ENCODE measurements at places on chromosomes 13 and 19. TPM values are rescaled to one million over a fixed set of nuclear protein-coding genes. Genes with fewer than 3 reads are reported as not detected.

Gene MCEMP1
- 0.26 TPM for polyA plus RNA-seq

DNA sequence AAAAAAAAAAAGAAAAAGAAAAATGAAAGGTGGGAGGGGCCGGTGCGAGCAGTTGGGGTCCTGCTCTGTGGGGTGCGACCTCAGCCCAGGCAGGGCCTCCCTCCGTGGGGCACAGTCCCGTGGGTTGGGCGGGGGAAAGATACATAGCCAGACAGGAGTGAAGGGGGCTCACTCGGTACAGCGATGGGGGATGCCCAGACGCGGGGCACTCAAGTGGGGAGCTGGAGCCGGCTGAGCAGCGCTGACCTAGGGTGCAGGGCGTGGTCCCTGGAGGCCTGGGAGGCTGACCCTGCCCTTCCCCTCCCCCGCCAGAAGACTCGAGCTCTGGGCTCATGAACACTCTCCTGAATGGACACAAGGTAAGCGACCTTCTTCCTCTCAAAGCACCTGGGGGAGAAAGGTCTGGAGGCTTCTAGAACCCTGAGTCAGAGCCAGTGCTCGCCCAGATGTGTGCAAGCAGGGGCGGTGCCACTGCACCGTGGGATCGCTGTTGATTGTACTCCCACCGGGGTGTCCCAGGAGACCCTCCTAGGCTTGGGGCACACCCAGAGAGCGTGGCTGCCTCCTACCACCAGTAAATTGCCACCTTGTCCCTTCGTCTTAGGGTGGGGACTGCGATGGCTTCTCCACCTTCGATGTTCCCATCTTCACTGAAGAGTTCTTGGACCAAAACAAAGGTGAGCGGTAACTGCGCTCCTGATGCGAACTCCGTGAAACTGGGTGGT is 3.4 kb downstream of the HMG20B start:
- no peak for DNase-seq

Gene KLF1
- polyA plus RNA-seq: 3.4 TPM

DNA sequence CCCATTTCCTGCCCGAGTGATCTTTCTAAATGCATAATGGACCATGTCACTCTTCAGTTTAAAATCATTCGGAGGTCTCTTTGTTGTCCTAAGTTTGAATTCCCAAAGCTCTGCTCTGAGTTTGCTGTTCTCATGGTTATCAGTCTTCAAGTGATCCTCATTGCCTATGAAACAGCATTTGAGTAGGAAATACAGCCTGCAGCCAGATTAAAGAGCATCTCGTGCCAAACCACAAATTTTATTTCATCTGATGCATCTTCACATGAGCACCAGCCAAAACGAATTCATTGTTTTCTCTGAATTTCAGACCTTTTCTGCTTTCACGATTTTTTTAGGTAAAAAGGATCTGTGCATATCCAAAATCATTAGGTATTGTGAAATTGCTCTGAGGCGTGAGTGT is 299.6 kb downstream of the TDRD3 start:
- no peak for DNase-seq

DNA sequence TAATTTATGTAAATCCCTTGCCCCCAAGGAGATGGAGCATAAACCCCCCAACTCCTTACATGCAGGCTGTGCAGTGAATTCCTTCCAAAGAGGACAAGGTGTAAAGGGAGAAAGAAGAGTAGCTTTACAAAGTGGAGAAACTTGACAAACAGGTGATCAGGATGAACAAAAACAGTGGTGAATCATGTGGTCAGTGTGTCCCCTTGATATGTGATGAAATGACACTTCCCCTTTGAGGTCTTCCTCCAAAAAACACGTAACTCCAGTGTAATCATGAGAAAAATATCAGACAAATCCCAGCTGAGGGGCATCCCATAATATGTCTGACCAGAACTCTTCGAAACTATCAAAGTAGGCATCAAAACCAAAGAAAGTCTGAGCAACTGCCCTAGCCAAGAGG is 29.5 kb upstream of the AKT2 start:
- DNase-seq: no peak

DNA sequence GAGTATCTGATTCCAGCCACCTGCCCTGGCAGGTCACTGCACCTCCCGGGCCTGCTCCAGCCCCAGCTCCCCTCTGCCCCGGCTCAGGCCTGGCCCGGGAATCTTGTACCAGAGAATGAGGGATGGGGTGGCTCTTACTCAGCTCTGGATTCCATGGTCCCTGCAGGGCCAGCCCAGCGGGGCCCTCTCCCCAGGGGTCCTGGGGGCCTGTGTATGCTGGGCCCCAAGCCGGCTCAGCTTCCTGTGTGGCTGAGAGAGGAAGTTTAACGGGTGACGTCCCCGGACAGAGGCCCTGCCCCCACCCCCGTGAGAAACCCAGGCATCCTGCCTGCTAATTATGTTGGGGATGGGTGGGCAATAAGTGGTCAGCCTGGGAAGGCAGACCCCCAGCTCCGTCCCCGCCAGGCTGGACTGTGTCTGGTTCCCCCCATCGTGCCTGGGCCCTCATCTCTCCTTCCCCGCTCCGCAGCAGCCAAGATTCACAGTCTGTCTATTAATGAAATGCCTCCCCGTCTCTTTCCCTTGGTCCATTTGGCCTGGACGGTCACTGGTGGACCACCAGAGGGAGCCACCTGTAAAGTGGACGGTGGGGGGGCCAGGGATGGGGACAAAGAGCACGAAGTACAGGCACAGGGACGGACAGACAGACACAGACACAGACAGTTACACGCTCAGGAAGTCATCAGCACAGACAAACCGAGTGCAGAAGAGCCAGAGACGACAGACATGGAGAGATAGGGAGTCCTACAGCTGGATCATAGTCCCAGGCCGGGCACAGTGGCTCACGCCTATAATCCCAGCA is at the start of gene DENND1C:
TSS of gene DENND1C (minus strand) at position 247 of the 802 bp plus-strand sequence. CDS start at position 155, 92 bp downstream.
- no peak for DNase-seq

DNA sequence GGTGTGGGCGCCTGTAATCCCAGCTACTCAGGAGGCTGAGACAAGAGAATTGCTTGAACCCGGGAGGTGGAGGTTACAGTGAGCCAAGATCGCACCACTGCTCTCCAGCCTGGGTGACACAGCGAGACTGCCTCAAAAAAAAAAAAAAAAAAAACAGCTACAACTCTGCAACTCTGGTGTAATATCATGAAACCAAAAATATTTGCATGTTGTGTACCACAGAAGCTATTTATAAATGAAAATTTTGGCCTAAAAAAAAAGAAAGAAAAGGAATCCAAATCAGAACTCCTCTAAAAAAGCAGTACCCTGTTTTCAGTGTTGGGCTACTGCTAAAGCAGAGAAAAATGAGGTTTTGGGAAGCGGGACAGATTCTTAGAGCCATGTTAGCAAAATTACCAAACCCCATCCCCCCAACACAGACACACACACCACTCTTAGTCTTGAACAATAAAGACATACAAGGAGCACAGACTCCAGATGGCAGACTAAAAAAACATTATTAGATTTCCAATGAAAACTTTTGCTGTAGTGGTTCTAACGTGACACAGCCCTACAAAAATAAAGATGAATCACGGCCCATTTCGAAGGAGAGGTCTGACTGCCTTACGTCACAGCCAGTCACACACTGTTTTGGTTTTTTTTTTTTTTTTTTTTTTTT is 51.5 kb downstream of the INSR start:
- no peak for DNase-seq

Gene MATK
- 0.57 TPM for polyA plus RNA-seq

GRCh38 chr19:43634506-43634871 is 5.2 kb downstream of the CADM4 start:
- DNase-seq: no peak

DNA sequence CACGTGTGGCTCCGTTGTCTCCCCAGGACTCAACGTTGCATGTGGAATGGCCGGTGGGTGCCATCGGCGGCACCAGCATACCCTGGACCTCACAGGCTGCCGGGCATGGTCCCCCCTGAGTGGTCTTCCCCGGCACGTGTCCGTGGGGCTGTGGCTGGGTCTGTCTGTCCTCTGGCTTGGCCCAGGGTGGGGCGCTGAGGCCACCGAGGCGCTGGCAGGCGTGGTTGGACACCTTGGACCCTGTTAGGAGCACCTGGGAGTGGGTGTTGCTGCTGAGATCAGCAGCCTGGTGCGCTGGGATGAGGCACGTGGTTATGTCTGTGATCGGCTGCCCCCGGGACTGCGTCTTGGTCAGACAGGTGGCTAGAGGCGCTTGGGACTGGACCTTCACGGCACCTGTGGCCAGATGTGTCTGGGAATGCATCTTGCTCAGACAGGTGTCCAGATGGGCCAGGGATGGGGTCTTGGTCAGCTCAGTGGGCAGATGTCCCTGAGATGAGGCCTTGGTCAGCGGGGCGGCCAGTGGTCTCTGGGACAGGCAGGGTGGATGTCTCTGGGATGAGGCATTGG is 9.2 kb downstream of the IQCN start:
- DNase-seq: no peak

DNA sequence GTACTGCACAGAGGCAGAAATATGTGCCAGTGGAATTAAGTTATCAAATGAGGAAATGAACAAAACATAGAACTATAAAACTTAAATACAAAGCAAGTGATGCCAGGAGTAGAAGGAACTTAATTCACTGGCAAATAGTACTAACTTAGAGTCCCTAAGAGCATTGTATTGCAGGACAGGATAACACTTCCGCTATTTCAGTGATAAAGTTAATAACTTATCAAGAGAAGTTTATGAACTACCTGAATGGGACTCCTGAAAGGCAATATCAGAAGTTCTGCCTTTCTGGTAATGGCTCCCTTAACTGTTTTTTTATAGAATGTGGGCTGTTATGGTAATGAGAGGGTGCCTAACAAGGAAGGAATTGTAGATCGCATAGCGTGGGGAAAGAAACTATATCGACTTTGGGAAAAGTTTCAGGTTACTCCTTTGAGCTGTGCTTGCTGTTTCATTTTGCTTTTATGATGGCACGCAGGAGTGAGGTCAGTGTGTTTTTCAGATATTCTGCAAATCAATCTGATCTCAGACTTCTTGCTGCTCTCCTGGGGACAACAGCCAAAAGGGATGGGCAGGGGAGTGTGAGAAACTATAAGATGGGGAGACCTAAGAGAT is 95.3 kb upstream of the MLNR start:
- DNase-seq: no peak

DNA sequence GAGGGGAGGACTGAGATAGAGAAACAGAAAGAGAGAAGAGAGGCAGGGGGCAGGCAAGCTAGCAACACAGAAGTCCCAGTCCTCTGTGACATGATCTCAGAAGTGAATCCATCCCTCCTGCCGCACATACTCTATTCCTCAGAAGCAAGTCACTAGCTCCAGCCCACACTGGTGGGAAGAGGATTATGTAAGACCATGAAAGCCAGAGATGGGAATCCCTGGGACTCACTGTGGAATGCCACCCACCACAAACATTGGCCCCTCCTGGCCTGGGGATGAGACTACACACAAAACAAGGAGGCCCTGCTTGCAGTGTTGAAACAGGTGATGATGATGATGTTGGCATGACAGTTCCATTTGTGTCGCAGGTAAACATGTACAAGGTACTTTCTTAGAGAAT is 419.9 kb downstream of the IRS2 start:
- no peak for DNase-seq

- DNase-seq: no peak
These were observed 14.6 kb downstream of the GSX1 start for GRCh38 chr13:27806744-27807387.

DNA sequence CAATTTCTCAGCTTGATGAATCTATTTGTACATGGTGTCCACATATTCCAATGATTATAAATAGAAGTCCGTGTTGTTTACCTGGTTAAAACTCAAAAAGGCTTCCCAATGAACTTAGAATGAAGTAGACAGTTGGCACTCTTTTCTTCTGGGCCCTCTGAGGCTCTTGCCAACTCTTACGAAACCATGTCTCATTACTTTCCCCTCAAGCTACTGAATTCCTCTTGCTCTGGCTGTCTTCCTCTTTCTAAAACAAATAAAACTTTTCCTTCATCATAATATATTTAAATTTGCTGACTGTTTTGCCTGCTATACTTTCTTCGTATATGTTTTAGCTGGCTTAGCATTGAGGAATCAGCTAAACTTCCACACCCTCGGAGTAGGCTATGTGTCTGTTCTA is 139.7 kb downstream of the SLITRK6 start:
- no peak for DNase-seq

GRCh38 chr13:33785384-33785783 is 32.6 kb upstream of the RFC3 start:
- no peak for DNase-seq

- no peak for DNase-seq
These were observed 75.3 kb upstream of the POMP start for GRCh38 chr13:28583651-28584091.

Gene ACP7
- 0.23 TPM for polyA plus RNA-seq

- no peak for DNase-seq
These were observed 6.7 kb downstream of the RNU6-9 start for GRCh38 chr19:900043-900301.

- no peak for DNase-seq
These were observed 13.6 kb downstream of the KLK4 start for GRCh38 chr19:50897612-50898011.

DNA sequence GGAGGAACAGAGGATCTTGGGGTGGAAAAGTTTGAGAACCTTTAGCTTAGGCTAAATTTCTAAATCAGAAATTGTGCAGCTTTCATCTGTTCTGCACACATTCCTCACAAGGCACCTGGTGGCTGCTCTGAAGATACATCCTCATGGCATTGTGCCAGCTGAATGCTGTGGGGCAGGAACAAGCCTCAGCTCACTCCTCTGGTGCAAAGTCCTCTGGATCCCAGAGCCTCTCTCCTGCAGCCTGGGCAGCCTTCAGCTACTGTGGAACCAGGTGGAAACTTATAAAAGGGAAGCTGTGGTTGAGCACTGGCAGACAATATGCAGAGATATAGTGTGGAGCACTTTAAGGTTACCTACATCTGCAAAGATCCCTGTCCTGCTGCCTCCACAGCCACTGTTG is 72.3 kb downstream of the KCTD12 start:
- no peak for DNase-seq

Gene RAP2A
- polyA plus RNA-seq: 48.1 TPM

GRCh38 chr19:13784731-13785452 is 10.4 kb upstream of the ZSWIM4 start:
- no peak for DNase-seq

- DNase-seq: no peak
These were observed 2.9 kb upstream of the PCDH8 start for GRCh38 chr13:52851137-52851962.

DNA sequence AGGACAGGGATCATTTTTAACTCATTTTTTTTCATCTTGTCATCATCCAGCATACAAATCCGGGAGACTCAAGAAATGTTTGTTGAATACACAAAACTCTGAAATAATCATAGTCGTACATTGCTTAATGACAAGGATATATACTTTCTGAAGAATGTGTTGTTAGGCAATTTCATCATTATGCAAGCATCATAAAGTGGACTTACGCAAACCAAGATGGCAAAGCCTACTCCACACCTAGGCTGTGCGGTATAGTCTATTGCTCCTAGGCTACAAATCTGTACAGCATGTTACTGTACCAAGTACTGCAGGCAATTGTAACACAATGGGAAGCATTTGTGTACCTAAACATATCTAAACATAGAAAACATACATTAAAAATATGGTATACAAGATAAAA is 264.1 kb downstream of the TSHZ3 start:
- DNase-seq: no peak

Measured in left renal pelvis (tissue), 4 donors.